ENCODE measurements at places on chromosomes 4 and X. TPM values are rescaled to one million over a fixed set of nuclear protein-coding genes. Genes with fewer than 3 reads are reported as not detected.

- peak overlapping the region; percentile 47 for H3K4me3 ChIP-seq
- H3K4me1 ChIP-seq: no peaks in the 10 kb centered on the region
- no peaks in the 10 kb centered on the region for H3K36me3 ChIP-seq
These were observed 149.5 kb downstream of the MAML3 start for GRCh38 chr4:140004549-140004895.

DNA sequence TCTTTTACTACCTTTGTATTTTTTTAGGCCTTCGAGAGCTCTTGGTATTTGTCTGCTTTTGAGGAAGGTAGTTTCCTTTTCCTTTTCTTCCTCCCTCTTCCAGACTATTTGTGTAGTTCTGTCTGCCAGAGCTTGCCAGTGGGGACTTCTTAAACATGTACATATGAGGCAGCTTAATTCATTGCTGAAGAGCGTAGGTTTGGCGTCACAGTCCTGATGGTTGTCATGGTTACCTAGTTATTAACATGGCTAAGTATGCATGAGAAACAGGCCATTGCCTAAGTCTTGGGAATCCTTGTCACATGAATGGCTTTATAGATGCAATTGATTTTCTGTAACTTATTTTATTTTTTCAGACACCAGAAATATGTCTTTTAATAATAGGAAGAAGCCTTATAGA, 48.5 kb upstream of the ARMCX2 start:
- no peaks in the 10 kb centered on the region for H3K27me3 ChIP-seq
- H3K4me1 ChIP-seq: no peaks in the 10 kb centered on the region
- no peak for DNase-seq
- H3K27ac ChIP-seq: no peak overlapping the region
- no peak overlapping the region for H3K4me3 ChIP-seq

DNA sequence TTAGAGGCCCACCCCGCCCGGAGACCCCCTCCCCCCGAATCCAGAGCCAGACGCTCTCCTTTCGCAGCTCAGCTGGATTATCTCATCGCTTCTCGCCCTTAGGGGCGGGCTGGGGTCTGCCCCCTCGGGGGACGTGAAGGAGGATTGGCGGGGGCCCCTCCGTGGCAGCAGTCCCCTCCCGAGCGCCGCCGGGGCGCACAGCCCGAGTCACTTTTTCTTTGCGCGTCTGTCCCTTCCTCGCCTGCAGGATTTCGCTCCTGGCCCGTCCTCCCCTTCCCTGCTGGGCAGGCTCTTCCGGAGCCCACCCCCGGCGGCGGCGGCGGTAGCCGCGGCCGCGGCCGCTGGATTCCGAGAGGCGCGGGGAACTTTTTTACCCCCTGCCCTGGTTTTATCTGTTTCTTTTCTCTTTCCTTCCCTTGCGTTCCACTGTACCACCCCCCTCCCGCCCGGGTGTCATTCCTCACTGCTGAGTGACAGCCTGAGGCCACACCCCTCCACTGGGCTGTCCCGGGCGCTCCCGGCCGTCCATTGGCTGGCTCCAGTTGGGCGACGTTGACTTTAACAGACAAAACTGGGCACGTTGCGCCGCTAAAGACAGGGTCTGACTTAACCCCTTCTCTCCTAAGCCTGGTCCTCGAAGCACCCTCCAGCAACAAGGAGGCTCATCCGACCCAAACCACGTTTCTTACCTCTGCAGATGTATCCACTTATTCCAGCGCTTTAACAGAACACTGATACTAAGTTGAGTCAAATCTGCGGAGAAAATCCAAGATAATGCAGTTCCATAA, 492 bp upstream of the NKX3-2 start:
- no peak overlapping the region for H3K27ac ChIP-seq
- peaks cover 30% of the 10 kb centered on the region for H3K4me1 ChIP-seq
- H3K27me3 ChIP-seq: peaks cover 98% of the 10 kb centered on the region
- DNase-seq: peak; percentile 41
- H3K36me3 ChIP-seq: no peaks in the 10 kb centered on the region

GRCh38 chr4:165209796-165210195, 2.4 kb downstream of the KLHL2 start:
- no peaks in the 10 kb centered on the region for H3K27me3 ChIP-seq
- H3K4me3 ChIP-seq: no peak overlapping the region
- no peak overlapping the region for H3K27ac ChIP-seq
- DNase-seq: no peak

DNA sequence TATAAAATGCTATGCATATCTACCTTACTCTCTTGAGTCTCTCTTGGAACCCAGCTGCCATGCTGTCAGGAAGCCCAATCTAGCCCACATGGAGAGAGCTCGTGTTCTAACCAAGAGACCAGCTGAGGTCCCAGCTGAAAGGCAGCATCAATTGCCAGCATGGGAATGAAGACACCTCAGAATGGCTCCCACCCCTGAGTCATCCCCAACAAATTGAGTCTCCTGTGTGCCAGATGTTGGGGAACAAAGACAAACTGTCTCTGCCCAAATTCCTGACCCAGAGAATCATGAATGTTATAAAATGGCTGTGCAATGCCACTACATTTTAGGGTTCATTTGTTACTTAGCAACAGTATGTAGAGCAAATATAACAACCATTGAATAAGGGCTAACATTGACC, 105.2 kb upstream of the STX18 start:
- no peak overlapping the region for H3K27ac ChIP-seq
- no peaks in the 10 kb centered on the region for H3K27me3 ChIP-seq
- no peaks in the 10 kb centered on the region for H3K4me1 ChIP-seq
- no peak for DNase-seq
- no peak overlapping the region for H3K4me3 ChIP-seq

DNA sequence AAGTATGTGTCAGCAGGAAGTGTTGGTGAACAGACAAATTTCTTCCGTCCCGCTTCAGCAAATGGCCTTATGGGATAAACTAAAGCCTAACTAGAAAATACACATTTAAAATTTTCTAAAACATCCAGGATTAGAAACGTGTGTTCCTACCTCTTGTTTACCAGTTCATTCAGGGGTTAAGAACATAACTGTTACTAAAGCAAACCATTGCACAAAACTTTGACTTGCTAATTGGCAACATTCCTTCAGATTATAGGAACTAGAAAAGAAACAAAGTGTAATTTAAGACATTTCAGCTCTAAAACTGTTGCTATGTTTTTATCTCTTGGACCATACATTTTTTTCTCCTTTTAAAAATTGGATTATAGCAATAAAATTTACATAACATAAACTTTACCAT, 39.5 kb upstream of the CXCL13 start:
- H3K4me1 ChIP-seq: peaks cover 32% of the 10 kb centered on the region
- H3K4me3 ChIP-seq: no peak overlapping the region
- no peak overlapping the region for H3K27ac ChIP-seq
- DNase-seq: no peak
- no peaks in the 10 kb centered on the region for H3K36me3 ChIP-seq
- no peaks in the 10 kb centered on the region for H3K27me3 ChIP-seq

DNA sequence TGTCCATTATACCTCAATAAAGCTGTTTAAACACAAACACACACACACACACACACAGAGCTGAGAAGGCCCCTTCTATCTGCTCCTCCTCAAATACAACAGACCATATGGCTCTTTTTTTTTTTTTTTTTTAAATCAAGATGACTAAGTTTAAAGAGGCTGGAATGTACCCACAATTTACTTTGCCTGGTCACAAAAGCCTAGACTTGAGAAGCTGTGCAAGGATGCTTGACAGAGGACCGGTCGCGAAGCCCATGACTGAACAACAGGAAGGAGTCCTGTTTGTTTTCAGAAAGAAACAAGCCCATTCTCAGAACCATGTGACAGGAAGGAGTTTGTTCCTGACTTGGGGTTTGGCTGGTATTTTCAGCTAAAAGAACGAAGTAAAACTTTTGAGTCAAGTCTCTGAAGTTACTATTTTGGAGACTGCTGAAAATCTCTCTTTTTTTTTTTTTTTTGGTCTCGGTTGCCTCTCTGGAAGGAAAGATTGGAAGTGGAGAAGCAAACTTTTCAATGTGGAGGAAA, 650.9 kb upstream of the TENM3 start:
- peak overlapping the region; percentile 62 for H3K27ac ChIP-seq
- H3K4me3 ChIP-seq: no peak overlapping the region
- H3K27me3 ChIP-seq: no peaks in the 10 kb centered on the region

- no peak overlapping the region for H3K27ac ChIP-seq
- DNase-seq: no peak
- H3K27me3 ChIP-seq: no peaks in the 10 kb centered on the region
- no peaks in the 10 kb centered on the region for H3K36me3 ChIP-seq
These were observed 10.0 kb downstream of the FBXW7 start for GRCh38 chr4:152525878-152526277.

GRCh38 chr4:110629780-110630687, 7.2 kb upstream of the PITX2 start:
- H3K27me3 ChIP-seq: peaks cover 12% of the 10 kb centered on the region
- DNase-seq: no peak
- H3K36me3 ChIP-seq: no peaks in the 10 kb centered on the region
- H3K27ac ChIP-seq: no peak overlapping the region
- H3K4me3 ChIP-seq: no peak overlapping the region

- H3K4me1 ChIP-seq: no peaks in the 10 kb centered on the region
- no peak overlapping the region for H3K27ac ChIP-seq
- H3K4me3 ChIP-seq: no peak overlapping the region
- H3K36me3 ChIP-seq: no peaks in the 10 kb centered on the region
- DNase-seq: no peak
These were observed 17.1 kb upstream of the C1QTNF7 start for GRCh38 chr4:15410750-15411149.

DNA sequence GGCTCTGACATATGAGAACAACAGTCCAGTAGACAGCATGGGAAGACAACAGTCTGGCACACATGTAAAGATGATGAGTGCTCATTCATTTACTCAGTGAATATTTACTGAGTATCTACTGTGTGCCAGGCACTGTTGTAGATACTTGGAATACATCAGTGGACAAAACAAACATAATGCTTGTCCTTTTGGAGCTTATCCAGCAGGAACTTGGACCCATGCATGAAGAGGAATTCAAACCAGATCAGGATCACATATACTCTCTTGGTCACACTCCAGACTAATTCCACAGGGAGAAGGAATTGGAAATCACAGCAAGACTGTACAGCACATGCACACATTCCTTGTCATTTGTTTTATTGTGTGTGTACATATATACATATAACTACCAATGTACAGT, 217.6 kb upstream of the TTC29 start:
- DNase-seq: no peak
- no peaks in the 10 kb centered on the region for H3K36me3 ChIP-seq
- no peak overlapping the region for H3K27ac ChIP-seq
- no peaks in the 10 kb centered on the region for H3K4me1 ChIP-seq
- no peak overlapping the region for H3K4me3 ChIP-seq
- no peaks in the 10 kb centered on the region for H3K27me3 ChIP-seq

DNA sequence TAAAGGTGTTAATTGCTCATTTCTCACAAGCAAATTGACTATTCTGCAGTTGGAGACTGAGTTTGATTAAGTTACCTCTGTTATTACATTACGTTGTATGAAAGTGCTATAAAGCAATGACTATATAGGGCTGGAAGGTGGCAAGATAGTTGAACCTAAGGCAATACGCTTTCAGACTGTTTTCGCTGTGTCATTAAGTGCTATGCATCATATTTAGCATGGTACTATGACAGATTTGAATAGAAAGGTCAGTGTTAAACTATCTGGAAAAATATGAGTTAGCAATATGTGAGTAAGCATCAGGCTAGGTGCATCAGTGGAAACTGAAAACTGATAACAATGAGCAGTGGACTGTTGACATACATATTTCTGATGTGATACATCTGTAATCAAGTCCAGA, 206.0 kb upstream of the ARHGAP24 start:
- no peak for DNase-seq
- no peak overlapping the region for H3K27ac ChIP-seq
- H3K36me3 ChIP-seq: no peaks in the 10 kb centered on the region
- no peaks in the 10 kb centered on the region for H3K27me3 ChIP-seq
- no peaks in the 10 kb centered on the region for H3K4me1 ChIP-seq
- no peak overlapping the region for H3K4me3 ChIP-seq

GRCh38 chr4:47478804-47479203, 6.3 kb upstream of the ATP10D start:
- H3K4me3 ChIP-seq: no peak overlapping the region
- no peak for DNase-seq
- no peaks in the 10 kb centered on the region for H3K27me3 ChIP-seq
- H3K36me3 ChIP-seq: no peaks in the 10 kb centered on the region
- H3K4me1 ChIP-seq: peaks cover under 1% of the 10 kb centered on the region

- DNase-seq: no peak
- H3K4me3 ChIP-seq: no peak overlapping the region
- no peak overlapping the region for H3K27ac ChIP-seq
- H3K27me3 ChIP-seq: no peaks in the 10 kb centered on the region
- no peaks in the 10 kb centered on the region for H3K4me1 ChIP-seq
These were observed 743.2 kb upstream of the GRIA3 start for GRCh38 chrX:122440832-122441231.

DNA sequence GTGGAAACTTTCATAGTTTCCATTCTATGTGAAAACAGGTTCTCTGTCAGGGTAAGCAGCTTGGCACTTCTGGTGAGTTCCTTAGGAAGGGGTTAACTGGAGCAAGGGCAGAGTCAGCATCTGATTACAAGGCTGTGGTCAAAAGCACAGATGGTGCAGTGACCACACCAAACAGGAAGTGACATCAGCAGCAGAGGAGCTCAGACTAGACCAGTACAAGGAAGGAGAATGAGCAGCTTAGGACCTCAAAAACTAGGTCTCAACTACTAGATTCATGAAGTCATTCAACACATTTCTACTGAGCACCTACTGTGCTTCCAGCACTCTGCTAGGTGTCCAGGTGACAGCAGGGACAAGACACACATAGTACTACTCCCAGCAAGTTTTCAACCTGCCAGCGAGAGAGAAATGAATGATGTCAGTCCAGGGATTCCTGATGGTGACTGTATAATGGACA, 130.2 kb downstream of the AMELX start:
- H3K27ac ChIP-seq: peak overlapping the region; percentile 56
- H3K27me3 ChIP-seq: no peaks in the 10 kb centered on the region
- no peaks in the 10 kb centered on the region for H3K4me1 ChIP-seq
- H3K36me3 ChIP-seq: no peaks in the 10 kb centered on the region
- no peak overlapping the region for H3K4me3 ChIP-seq
- no peak for DNase-seq

GRCh38 chrX:6004529-6004928, 224.1 kb downstream of the NLGN4X start:
- H3K36me3 ChIP-seq: no peaks in the 10 kb centered on the region
- no peak overlapping the region for H3K4me3 ChIP-seq
- H3K27me3 ChIP-seq: no peaks in the 10 kb centered on the region
- H3K4me1 ChIP-seq: no peaks in the 10 kb centered on the region

DNA sequence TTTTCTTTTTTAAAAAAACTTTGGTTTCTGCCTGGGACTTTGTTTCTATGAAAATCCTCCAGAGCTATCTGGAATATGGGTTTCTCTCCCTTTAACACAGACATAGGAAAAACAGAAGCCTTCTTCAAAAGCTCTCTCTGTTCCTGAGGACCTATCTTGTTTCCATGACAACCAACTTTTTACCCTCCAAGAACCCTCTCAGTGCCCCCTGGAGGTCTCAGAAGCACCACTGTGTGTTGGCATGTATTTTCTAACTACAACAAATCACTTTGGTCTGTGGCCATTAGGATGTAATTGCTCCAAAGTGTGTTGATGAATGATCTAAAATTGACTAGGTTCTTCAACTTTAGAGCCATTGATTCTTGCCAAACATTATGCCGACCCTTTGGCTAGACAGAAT, 1331.6 kb downstream of the ADGRL3 start:
- no peak overlapping the region for H3K4me3 ChIP-seq
- H3K27me3 ChIP-seq: no peaks in the 10 kb centered on the region
- no peaks in the 10 kb centered on the region for H3K36me3 ChIP-seq

Gene HSFX1
- 2.0 TPM for total RNA-seq

Gene FAM47C
- not detected for total RNA-seq

Gene RHOH
- total RNA-seq: 0.30 TPM

Gene MTNR1A
- total RNA-seq: not detected

Gene GBA3
- not detected for total RNA-seq

Gene TMEM47
- total RNA-seq: 46.0 TPM

Gene C4orf50
- not detected for total RNA-seq

Gene FAM156B
- 53.1 TPM for total RNA-seq

Gene SSX3
- total RNA-seq: not detected

Gene RBM46
- not detected for total RNA-seq

Gene NLGN3
- 19.2 TPM for total RNA-seq

Data from tibial nerve (tissue), 4 donors.